Stimulated activated naive CD4-positive, alpha-beta T cell (primary cell): ENCODE measurements at places on chromosomes 12 and 14.

GRCh38 chr12:67151886-67152285 lies 117.3 kb upstream of the CAND1 start:
- DNase-seq: no peak

DNA sequence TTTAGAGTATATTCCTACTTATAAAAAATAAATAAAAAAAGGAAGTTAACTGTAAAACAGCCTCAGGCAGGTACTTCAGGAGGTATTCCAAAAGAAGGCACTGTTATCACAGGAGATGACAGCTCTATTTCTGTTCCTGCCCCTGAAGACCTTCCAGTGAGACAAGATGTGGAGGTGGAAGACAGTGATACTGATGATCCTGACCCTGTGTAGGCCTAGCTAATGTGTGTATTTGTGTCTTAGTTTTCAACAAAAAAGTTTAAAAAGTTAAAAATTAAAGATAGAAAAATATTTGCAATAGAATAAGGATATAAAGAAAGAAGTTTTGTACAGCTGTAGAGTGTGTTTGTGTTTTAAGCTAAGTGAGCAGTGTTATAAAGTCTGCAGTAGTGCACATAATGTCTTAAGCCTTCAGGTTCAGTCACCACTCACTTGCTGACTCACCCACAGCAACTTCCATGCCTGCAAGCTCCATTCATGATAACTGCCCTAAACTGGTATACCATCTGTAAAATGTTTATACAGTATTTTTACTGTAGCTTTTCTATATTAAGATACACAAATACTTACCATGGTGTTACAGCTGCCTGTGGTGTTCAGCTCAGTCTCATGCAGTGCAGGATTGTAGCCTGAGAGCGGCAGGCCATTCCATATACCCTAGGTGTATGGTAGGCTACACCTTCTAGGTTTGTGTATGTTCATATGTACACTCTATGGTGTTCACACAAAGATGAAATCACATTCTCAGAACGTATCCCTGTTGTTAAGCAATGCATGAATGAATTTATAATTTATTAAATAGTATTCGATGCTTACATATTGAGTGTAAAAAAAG lies 121.1 kb downstream of the ANO6 start:
- DNase-seq: no peak

DNA sequence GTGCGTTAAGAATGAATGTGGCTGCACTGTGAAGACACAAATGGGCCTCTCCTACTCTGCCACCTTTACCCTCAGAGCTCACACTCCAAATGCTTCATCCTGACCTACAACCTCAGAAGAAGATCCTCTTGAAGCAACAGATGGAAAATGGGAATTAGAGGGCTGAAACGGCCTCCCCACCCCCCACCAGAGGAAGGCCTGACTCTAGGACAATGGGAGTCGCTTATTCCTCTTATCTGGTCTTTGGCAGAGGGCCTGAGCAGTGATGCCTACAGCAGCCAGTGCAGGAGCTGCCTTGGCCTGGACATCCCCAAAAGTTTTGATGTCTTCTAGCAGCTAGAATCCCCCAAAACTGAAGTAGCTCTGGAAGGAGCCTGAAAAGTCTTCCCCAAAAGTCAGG lies 29.2 kb downstream of the BTBD7 start:
- DNase-seq: no peak

DNA sequence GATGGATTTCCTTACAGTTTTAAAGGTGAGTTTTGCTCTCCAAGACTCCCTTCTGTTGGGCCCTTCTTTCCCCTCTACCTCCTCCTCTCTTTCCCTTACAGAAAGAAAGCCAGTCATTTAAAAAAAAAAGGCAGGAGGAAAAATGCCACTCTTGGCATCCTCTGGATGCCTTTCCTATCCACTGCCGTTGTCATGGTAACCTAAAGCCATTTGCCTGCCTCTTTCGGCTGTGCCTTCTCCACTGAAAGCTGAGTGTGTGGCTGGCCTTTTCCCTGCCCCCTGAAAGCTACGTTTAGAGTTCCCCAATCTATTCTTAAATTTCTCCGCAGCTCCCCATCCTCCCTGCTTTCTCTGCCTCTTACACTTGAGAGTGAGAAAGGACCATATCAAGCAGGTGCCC lies 67.1 kb downstream of the TUNAR start:
- no peak for DNase-seq
